ENCODE measurements at places on chromosomes 5 and 9. TPM values are rescaled to one million over a fixed set of nuclear protein-coding genes. Genes with fewer than 3 reads are reported as not detected.

DNA sequence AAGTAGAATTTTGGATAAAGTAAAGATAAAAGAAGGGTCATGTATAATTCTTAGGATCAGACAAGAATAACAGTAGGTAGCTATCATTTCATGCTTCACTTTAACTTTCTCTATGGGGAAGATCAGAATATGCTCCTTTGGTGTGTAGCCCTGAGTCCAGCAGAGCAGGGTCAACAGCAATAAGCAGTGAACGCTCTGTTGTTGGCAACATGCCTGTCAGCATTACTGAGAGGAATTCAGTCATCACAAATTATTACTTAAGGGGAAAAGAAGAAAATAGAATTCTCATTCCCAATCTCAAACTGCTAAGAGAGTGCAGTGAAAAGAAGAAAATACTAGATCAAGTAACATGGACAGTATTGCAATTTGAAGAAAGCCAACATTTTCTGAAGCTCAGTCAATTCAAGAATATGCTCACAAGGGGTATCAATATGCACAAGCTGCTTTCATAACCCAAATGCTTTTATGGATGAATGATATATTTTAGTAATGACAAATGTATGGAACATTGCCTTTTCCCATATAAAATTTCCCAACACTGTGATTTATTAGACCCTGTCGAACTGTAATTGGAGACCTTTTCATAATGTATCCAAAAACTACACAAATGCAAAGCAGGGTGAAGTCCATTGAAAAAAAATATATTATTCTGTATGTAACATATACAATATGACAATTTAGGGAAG is 1359.4 kb downstream of the EFNA5 start:
- DNase-seq, result no peak

- DNase-seq, result no peak
These were observed 96.4 kb upstream of the ELL2 start for GRCh38 chr5:96058084-96058483.

- peak; percentile 93 for DNase-seq
These were observed at the start of gene NR4A3 for GRCh38 chr9:99821396-99822108. Gene NR4A3 (plus strand): TSS chr9:99821885. CDS start chr9:99828043, 6,158 bp downstream.

- no peak for DNase-seq
These were observed 1696.0 kb upstream of the WWC1 start for GRCh38 chr5:166595274-166595951.

DNA sequence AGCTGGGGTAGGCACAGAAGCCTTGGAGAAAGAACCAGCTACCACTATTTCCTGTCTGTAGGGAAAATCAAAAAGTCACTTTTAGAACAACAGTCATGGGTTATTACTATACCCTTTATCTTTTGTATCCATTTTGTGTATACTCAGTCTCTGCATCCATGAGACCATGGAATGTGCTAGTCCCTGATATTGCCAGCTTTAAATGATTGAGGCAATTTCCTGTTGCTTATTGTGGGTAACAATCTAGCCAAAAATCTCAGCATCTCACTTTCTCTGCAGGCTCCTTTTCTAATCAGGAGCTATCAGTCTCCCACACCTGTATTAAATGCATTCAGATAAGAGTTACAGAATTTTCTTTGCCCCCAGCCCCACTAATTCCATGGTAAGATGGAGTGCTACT is 968 bp upstream of the KDM3B start:
- DNase-seq, result no peak

ESM1 gene
- total RNA-seq, result not detected
